ENCODE measurements at places on chromosomes 13 and 19.
A peak's percentile ranks its signal among the peaks of the same experiment; 100 is the strongest.

DNA sequence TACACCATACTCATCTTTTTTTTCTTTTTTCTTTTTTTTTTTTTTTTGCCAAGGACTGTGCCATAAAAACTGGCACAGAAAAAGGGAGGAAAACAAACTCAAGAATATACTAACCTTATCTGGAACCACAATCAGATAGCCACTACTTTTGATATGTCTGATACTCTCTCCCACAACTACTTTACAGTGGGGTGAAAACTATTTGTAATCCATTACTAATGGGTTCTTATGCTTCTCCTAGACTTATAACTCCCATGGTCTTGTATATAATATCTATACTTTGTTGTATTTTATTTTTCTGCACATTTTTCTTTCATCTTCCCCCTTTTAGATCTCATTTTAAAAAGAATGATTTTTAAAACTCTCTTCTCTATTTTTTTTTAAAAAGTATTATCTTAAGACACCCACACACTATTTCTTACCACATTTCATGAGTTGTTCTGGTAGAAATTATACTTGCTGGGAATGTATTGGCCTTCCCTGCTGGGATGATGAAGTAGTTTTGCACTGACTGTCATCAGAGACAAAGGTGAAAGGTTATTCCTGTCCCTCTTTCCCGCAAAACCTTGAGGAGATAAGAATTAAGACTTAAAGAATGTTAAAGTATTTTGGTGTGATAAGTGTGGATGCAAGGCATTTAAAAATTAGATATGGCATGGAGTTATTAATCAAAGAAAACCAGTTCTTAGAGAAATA is 146.7 kb upstream of the KLF12 start:
- DNase-seq, result no peak

GRCh38 chr13:106393776-106394175 is 141.7 kb downstream of the EFNB2 start:
- no peak for DNase-seq

- peak; percentile 75 for DNase-seq
These were observed 1.8 kb downstream of the ETHE1 start for GRCh38 chr19:43524922-43525835.

DNA sequence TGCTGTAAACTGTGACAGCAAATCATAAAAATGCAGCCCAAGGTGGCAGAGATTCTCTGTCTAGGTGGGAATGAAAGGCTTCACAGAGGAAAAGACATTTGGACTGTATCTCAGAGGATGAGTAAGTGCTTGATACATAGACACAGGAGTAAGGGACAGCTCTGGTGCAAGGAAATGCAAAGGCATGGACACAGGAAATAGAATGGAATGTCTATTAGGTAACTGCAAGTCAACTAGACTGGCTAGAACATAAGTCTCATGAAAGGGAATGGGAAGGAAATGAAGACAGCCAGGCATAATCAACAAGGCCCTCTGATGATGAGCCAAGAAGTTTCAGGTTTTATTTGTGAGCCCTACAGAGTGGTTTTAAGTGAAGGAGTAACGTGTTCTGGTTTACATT is 321.7 kb downstream of the SUCLA2 start:
- DNase-seq, result no peak
